ENCODE measurements at places on chromosomes 11 and 22.

DNA sequence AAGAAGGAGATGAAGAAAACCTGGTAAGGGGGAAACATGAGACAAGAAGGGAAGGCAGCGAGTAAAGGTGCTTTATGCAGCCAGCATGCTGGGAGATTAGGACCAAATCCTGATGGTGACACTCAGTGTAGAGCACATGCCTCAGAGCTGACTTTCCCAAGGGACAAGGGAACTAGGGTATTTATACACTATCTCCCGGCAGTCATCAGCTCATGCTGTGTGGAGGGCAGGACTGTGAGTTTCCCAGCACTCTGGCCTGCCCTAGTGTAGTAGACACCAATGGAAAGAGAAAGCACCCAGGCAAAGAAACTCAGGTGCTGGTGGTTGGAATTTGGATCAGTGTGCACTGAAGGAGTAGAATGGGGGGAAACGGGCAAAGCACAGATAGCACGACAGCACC is 128.3 kb upstream of the CSNK2A3 start:
- DNase-seq, result no peak

DNA sequence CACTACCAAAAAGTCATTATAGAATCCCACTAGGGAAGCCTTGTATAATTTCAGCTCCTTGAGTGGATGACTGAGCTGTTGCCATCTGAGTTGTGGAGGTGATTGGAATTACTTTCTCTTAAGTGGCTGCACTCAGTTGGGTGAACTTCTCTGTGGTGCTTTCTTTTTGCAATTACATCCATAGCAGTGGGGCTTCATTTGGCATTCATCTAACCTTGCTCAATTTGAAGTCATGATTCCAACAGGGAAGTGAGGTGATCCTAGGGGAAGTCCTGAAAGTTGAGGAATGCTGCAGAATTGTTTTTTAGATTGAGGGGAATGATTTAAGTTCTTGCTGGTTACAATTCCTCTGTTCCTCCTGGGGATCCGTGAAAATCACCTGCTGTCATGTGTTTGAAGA is 39.6 kb downstream of the ARHGAP42 start:
- no peak for DNase-seq

DNA sequence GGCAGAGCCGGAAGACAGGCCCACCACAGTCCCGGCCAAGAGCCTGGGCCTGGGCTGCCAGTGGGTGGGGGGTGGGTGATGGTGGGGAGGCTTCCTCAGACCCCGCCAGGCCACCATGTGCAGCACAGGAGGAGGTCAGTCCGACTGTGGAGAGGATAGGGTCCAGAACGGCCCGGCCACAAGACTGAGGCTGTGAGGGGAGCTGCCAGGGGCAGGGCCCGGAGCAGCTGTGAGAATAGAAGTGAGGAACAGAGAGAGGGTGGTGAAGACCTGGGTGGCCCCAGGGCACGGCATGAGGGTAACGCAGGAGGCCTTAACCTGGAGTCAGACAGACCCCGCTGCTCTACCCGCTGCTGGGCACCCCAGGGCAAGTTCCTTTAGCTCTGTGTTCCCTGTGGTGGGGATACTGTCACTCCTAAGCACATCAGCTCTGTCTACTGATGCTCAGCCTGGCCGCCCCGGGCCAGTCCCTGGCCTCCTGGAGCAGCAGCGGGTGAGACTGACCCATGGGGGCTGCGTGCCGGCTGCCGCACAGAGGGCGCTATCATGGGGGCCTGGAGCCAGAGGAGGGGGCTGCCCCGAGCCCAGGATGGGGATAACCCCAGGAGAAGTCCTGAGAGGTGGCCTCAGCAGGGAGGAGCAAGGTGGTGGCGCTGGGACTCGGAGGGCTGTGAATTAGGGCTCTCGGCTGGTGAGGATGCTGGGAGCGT is 1.7 kb downstream of the FERMT3 start:
- no peak for DNase-seq

GRCh38 chr11:109747839-109748238 is 325.8 kb downstream of the C11orf87 start:
- DNase-seq, result peak; percentile 17

DNA sequence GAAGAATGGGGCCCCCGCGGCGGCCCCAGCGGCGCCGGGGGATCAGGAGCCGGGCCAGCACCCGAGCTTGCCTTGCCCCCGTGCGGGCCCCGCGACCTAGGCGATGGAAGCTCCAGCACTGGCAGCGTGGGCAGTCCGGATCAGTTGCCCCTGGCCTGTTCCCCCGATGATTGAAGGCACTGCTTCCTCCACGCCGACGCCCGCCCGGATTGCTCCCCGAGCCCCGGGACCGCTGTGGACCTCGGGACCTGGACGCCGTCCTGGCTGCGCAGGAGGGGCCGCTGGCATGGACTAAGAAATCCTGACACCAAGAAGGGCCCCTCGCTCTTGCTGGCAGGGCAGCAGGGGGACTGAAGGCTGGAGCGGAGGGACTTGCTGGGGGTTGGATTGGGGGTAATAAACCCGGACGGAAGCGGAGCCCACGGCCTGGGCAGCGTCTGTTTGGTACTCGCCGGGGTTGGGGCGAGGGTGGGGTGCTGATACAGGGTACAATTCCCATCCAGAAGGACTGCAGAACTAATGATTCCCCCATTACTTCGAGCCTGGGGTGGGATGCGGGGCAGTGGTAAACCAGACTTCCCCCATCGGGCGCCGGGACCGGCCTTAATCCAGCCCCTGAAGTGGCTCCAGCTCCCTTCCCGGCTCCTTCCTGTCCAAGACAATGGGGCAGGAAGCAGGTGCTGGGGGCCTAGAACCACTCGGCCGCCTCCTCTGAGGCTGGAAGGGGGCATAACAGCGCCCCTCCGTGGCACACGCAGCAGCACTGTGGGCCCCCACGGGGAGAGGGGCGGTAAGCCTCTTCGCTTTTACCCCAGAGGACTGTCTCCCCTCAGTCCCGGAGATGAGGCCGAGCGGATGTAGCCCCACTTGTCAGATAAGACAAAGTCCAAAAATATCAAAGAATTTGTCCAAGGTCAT is 1.0 kb downstream of the CCDC85B start:
- peak; percentile 81 for DNase-seq

DNA sequence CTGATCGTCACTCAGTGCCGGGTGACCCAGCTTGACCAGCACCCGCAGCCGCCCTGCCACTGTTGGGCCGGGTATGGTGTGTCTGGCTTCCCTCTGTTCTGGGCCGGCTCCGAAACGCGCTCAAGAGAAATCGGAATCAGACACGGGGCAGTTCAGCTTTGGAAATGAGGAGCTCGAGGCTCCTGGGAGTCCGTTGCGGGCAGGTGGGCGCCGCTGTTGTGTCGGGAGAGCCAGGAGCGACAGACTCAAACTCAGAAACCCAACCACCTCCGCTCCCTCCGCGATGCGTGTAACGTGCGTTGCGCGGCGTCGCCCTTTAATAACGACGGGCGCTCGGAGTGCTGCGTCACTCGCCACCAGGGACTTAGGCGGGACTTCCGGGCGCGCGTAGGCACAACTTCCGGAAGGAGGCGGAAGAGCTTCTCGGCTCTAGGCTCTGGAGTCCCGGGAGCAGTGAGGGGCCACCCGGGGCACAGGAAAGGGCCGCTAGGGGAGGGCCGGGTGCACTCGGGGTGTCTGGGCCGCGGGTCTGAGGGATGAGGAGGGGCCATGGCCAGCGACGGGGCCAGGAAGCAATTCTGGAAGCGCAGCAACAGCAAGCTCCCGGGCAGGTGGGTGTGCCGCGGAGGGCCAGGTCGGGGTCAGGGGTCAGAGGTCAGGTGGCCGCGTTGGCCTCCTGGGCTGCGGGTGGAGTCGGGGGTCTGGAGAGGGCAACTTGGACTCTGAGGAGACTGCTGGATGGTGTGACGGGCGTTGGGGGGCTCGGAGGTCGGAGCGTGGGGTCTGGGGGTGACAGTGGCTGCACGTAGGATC is at the start of gene TBC1D22A:
TBC1D22A (plus strand) TSS at position 413 of the 813 bp plus-strand sequence; CDS start at position 550, 137 bp downstream.
- DNase-seq, result peak; percentile 93

DNA sequence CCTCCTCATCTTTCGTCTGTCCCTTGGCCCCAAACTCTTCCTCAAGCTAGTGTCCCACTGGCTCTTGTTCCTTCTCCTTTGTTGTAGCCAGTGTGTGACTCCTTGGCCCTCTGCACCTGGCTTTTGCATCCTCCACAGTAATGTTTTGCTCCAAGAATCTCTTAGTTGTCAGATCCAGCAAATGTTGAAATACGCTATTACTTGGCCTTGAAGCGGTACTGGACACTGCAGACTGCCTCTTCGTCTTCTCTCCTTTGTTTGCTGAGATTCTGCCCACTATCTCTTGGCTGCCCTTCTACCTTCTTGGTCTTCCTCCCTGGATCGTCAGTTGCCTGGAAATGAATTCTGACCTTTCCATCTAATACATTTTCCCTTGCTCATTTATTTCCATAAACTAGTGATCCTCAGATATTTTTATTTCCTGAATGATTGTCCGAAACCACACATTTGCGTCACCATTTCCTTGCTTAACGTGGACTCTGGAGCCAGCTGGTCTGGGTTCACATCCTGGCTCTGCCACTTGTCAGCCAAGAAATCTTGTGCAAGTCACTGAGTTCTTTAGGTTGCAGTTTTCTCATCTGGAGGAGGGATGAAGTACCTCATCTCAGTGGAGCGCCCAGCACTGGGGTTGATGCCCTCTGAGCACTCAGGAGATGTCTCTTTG is 113.6 kb downstream of the LDLRAD3 start:
- no peak for DNase-seq

DNA sequence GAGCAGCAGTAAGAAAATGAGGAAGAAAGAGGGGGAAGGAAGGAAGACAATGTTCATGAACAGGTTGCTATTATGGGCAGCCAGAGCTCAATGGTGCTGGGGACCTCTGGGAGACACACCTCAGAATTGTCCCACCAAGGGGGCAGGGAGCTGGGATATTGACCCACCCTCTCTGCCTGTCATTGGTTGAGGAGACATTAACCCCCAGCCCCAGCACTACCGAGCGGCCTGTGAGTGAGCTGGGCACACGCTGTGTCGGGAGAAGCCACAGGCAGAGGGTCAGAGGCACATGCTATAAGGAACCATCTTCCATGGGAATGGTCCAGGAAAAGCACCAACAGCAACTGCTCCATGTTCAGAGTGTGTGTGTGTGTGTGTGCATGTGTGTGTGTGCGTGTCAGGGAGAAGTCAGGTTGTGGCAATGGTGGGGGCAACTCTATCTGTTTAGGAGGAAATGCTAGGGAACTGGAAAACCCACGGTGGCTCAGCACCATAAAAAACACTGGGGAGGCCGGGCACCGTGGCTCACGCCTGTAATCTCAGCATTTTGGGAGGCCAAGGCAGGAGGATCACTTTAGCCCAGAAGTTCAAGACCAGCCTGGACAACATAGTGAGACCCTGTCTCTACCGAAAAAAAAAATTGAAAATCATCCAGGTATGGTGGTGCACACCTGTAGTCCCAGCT is 49.2 kb downstream of the CD6 start:
- DNase-seq, result no peak

- no peak for DNase-seq
These were observed 17.5 kb downstream of the PDGFD start for GRCh38 chr11:104146421-104146820.

DNA sequence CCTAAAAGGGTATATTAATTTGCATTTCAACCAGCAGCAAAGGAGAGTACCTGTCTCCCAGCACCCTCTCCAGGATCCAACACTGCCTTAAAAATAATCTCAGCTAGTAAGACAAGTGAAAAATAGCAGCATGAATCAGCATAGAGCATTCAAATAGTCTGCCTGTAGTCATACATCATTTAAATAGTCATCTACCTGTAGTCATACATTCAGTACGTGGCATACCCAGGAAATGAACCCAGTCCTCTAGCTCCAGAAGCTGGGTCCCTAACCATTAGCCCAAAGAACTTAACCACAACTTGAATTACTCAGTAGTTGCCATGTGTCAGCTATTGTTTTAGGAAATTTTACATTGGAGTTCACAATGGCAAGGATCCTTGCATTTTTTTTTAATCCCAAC is 9.3 kb downstream of the TENM4 start:
- DNase-seq, result no peak

DNA sequence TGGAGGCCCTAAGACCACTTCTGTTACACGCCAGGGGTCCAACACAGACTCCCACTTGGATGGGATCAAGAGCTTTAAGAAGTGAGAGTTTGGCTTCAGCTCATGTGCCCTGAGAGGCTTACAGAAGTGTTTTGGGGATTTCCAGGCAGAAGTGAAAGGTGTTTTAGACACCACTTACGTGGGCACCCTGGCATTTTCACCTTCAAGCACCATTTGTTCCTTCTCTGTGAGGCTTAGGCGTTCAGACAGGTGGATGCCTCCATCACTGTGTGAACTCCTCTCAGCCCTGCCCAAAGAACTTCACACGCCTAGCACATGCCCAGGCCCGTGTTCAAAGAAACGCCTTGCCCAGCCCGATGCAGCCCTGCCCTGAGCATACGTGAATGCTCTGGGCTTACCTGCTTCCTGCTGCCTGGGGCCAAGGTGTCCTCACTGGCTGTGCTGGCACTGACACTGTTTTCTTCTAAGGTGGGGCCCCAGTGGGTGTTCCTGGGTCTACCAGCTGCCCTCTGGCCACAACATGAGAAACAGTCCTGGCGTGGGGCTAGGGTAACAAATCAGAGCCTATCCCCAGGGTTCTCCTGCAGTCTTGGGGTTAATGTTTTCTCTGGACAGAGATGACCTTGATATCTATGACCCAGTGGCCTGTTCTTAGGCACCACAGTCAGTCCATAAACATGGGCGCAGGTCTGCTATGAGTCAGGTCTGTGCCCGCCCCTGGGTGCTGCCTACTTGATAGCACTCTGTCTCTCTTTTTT is 34.0 kb downstream of the AMPD3 start:
- no peak for DNase-seq

DNA sequence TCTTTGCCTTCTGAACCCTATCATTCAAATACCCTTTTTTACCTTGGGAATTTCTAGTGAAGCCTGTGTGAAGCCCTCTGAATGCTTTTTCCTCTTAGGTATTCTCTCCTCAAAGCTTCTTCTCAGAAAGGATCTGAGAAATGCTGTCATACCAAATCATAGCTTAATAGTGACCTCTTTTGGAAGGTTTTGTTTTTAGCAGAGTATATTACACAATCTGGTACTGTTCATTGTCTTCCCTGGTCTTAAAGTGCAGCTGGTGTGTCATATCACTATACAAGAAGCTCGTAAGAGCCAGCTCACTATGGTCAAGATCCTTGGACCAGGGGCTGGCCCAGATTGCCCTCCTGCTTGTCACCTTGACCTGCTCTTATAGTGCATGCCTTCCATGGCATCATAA is 204.4 kb upstream of the ANO5 start:
- no peak for DNase-seq

- no peak for DNase-seq
These were observed 9.9 kb downstream of the SUN2 start for GRCh38 chr22:38745676-38746460.

GRCh38 chr11:47857892-47858543 is 9.9 kb upstream of the NUP160 start:
- peak; percentile 68 for DNase-seq

- peak; percentile 69 for DNase-seq
These were observed 46.1 kb downstream of the RRAS2 start for GRCh38 chr11:14312736-14313438.

GRCh38 chr22:24069721-24070120 is 58.6 kb downstream of the CABIN1 start:
- DNase-seq, result no peak

GRCh38 chr11:14451825-14452224 is 47.8 kb downstream of the COPB1 start:
- peak; percentile 58 for DNase-seq

DNA sequence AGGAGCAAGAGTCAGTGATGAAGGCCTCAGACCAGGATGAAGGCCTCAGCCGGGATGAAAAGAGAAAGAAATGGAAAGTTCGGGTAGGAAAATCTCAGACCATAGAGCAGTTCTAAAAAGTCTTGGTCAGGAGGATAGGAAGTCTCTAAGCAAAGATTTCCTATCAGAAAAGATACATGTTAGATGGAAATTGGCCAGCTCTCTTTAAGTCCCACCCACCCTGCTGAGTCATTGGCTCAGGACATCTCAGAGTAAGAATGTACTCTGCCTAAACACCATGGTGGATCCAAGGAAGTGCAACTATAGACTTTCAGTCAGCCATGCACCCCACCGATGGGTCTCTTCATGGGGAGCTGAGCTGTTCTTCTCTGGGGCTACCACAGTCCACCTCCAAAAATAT is 4.4 kb downstream of the OR8B3 start:
- peak; percentile 23 for DNase-seq
